ENCODE measurements at places on chromosomes 5 and 9.

GRCh38 chr9:121721770-121722169, 70.3 kb downstream of the DAB2IP start:
- DNase-seq = no peak

DNA sequence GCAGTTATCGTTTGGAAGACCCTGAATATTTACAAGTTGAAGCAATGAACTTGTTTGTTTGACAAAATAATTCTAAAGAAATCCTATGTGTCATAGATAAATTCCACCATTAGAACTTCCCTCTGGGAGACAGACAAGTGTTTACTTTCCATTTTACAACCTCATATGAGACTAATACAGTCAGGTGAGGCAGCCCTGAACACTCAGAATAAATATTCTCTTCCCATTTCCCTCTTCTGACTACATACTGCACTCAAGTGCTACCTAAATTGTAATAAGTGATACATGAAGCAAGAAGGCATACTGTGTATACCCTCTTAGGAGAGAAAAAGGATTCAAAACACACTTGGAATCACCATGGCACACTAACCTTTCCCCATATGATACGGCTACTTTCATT, 6.8 kb downstream of the RASEF start:
- DNase-seq = no peak

DNA sequence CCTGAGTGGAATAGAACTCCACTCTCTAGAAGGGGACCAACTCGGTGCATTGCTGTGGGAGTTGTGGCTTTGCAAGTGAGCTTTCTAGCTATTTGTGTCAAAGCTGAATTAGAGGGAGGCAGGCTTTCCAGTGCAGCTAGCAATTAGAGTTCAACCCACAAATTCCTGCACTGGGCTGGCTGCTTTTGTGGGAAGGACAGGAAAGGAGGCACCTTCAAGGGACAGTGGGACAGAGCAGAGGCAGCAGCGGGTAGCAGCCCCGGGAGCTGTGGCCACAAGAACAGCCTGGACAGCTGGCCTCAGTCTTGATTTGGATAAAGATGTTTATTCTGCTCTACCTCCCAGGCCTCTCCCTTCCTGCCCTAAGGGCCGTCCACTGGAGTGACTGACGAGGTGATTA, 83.7 kb upstream of the SLIT3 start:
- DNase-seq = no peak

- DNase-seq = no peak
These were observed 7.1 kb upstream of the PCSK1 start for GRCh38 chr5:96440185-96440538.

GRCh38 chr9:35816708-35817107, 1.9 kb upstream of the HINT2 start:
- DNase-seq = no peak

DNA sequence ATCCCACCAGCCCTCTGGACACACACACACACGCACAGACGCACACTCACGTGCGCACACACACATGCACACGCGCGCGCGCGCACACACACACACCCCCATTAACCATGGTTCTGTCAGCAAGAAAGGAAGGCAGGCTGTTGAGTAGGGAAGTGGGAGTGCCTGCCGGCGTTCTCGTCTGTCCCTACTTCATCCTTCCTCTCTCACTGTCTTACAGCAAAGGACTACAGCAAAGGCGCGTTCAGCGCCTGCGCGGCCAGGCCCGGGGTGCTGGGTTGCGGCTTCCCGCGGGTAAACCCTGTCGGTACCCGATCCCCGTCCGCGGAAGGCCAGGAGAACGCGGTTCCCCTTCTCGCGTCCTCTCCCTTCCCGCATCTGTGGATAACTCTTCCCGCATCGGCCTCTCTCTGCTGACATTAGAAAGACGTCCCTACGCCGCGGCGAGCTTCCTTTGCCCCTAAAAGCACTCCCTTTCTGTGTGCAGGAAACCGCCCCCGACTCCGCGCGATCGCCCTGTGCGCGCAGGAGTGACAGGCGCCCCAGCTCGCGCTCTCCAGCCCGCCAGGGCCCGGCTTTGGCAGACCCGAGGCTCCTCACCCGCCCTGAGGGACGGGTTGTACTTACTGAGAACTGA, 219.2 kb downstream of the AGTPBP1 start:
- DNase-seq = no peak

DNA sequence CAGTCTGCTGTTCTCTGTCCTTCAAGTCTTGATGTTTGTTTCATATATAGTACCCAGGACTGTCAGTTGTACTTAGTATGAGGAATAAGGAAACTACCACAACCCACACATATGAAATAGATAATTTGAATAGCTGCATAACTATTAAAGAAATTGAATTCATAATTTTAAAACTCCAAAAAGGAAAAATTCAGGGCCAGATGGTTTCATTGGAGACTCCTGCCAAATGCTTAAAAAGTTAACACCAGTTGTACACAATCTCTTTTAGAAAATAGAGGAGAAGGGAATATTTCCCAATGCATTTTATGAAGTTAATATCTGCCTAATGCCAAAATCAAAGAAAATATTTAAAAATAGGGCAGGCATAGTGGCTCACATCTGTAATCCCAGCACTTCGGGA, 24.6 kb upstream of the SPIN1 start:
- DNase-seq = no peak

DNA sequence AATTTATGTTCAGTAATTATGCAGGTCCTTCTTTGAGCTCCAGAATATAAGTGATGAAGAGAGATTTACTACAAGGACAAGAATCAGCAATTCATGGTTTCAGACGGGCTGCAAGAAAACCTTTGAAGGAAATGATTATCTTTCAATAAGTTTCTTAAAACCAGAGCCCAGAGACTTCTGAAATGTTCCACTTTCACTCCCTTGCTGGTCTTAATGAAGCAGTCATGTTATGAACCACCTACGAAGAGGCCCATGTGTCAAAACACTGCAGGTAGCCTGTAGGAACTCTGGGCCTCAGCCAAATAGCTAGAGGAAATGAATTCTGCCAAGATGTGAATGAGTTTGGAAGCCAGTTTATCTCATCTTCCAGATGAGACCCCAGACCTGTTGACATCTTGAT, 505.9 kb upstream of the MEF2C start:
- DNase-seq = no peak

DNA sequence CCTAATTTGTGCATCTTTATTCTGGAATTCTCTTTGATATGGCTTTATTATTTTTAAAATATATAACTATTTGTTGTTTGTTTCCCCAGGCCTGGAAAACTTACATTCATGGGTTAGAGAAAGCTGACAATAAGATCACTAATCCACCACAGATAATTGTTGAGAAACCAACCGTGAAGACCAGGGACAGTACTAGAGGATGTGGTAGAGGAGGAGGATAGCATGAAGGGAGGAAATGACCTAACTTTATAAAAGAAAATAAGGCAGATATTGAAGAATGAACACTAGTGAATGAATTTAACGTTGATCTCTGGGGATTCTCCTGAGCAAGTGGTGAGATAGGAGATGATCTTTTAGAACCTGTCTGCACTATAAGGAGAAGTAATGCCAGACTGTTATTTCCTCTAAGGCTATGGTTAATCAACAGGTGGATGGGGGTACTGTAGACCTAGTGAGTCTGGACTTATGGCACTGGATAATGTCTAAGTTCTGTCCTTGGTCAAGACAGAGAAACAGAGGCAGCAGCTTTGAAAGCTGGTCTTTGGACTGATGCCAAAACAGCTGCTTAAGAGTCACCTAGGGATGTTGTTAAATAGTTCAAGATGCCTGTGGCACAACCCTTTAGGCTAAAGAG, 52.4 kb downstream of the NREP start:
- no peak for DNase-seq

DNA sequence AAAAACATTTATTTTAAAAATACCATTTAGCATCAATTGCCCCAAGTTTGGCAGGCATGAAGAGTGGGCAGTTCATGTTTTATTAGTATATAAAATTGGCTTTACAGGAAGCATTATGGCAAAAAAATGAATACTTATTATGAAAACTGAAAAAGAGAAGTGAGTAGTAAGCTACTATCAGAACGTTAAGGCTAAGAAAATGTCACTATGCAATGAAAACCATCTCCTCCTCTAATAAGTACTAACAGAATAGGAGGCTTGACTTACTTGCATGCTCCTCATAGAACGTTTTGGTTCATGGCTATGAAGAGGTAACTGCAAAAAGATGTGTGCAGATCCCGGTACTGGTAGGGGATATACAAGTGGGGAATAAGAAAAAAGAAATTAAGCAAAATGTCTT, 23.6 kb downstream of the TICAM2 start:
- no peak for DNase-seq

GRCh38 chr9:87716141-87716540, 9.8 kb upstream of the CTSL start:
- DNase-seq = no peak

DNA sequence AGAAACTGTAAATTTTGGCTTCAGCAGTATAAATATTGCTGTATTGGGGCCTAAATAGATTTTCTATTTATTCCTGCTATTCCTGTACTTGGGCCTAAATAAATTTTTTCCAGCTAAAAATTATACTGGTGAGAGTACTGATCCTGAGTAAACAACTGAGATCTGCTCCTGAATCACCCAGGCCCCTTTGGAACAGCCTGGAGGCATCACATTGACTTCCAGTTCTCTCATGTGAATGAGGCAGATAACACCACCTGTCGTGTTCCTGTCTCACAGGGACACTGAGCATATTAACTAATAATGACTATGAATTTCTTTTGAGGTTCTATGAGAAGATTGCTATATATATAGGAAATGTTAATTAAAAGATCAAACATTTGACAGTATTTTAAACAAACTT, 119.5 kb upstream of the PLCXD3 start:
- DNase-seq = no peak

GRCh38 chr5:7251132-7251531, 144.8 kb upstream of the ADCY2 start:
- no peak for DNase-seq

GRCh38 chr5:83450183-83450966, 21.2 kb upstream of the VCAN start:
- no peak for DNase-seq

- no peak for DNase-seq
These were observed 111.8 kb upstream of the OTULINL start for GRCh38 chr5:14469551-14470377.

DNA sequence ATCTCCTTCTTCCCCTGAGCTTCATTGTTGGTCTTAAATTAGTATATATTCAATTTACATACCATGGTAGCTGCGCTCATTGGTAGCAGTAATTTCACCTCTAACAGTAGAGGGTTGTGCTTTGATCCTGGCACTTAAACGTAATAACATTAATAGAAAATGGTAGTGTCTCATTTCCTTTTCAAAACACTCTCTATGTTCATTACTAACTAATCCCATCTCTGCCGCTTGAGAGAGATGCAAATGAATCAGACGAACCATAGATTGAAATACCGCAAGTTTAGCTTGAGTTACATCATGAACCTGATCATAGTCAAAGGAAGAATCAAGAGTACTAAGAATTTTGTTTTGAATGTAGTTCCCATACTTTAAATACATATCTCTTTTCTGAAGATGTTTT, 2.2 kb downstream of the THBS4 start:
- no peak for DNase-seq

GRCh38 chr5:167710444-167711073, 580.9 kb upstream of the WWC1 start:
- no peak for DNase-seq

DNA sequence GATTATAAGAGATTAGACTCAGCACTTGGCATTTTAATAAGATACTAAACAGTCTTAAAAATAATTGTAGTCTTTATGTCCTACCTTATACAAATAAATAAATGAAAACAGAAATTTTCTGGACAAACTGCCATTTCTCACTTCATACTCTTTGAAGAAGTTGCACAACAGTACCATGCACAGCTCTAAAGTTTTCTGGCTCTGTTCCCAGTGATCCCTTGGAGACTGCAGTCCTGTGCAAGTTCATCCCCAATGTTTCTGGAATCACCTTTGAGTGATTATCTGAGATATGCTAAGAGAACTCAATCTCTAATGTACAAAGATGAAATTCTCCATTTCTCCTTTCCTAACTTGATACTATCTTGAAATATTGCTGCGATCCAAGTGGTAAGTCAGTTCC, 330.4 kb upstream of the EDIL3 start:
- DNase-seq = no peak

DNA sequence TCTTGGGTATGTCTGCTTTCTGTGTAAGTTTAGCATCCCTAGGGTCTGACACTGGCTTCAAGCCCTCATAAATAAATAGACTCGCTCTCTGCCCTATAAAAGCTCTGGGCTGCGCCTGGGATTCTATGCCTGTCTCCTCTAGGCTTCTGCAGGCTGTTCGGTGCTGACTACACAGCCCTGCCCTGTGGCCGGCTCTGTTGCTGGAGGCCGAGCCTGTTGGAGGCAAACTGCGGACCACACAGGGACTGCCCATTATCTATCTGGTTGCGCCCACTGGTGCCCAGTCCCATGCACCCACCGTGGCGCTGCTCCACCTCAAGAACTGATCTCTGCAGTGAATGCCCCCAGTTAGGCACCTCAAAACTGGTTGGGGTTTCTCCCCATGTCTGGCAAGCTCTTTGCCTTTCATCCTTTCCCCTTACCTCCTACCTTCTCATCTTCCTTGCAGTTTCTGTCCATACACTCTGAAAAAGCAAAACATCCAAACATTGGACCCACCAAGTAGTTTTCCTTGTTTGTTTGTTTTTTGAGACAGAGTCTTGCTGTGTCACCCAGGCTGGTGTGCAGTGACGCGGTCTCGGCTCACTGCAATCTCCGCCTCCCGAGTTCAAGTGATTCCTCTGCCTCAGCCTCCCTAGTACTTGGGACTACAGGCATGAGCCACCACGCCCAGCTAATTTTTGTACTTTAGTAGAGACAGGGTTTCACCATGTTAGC, 207.2 kb downstream of the ERCC6L2 start:
- DNase-seq = no peak

GRCh38 chr5:154005648-154006047, 33.1 kb downstream of the FAM114A2 start:
- DNase-seq = no peak

DNA sequence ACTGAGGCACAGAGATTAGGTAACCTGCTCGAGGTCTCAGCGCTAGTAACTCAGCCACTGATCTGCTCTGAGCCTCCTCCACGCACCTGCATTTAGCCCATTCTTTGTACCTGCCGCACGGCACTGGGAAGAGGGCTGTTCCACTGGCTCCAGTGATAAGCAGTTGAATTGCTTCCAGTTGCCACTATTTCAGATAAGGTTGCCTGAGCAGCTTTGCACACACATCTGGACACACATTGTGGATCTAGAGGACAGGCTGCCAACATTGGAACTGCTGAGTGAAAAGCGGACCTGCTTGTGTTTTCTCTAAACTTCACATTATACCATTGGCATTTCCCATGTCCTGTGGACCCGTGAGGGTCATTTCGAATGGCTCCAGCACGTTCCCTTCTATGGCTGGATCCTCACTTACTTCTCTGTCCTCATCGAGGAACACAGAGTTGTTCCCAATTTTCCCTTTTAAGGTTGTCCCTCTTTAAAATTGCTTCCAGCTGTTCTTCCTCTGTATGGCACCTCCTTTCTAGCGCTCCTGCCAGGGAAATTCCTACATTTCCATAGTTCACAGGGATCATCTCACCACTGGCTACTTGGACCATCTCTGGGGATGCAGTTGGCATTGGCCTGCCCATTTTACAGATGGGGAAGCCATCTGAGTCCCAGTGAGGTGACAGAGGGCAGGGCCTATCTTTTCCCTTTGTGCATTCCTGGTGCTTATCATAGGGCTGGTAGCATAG, 45.9 kb upstream of the RPL26L1 start:
- no peak for DNase-seq

GRCh38 chr5:96590796-96591195, 71.4 kb upstream of the CAST start:
- no peak for DNase-seq

- DNase-seq = no peak
These were observed 105.0 kb downstream of the ERCC6L2 start for GRCh38 chr9:95980262-95981125.

- no peak for DNase-seq
These were observed 80.1 kb upstream of the TNFAIP8 start for GRCh38 chr5:119275601-119276173.

GRCh38 chr9:113598451-113598850, 134.9 kb downstream of the RGS3 start:
- DNase-seq = no peak

Data from SW 1271 (cell line).